NCI-H187 (cell line): ENCODE measurements at places on chromosomes 7 and 10.

- no peak for DNase-seq
Measured at GRCh38 chr10:97566336-97566996, 6.1 kb upstream of the ANKRD2 start.

DNA sequence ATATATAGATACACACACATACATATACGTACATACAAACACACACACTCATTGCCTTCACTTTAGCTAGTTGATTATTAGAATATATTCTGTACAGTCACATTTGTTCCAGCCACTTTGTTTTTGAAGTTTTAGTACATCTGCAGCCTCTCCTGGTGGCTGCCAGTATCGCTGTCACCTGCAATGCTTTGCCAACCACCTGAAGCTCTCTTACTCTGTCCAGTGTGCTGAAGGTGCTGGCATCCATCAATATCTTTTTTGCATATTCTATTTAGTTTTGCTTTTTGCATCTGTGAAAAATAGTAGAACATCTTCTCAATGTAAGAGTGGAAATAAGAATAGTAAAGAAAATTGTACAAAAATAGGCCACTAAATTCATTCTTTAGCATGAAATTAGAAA, 388.6 kb downstream of the EXOC4 start:
- no peak for DNase-seq

DNA sequence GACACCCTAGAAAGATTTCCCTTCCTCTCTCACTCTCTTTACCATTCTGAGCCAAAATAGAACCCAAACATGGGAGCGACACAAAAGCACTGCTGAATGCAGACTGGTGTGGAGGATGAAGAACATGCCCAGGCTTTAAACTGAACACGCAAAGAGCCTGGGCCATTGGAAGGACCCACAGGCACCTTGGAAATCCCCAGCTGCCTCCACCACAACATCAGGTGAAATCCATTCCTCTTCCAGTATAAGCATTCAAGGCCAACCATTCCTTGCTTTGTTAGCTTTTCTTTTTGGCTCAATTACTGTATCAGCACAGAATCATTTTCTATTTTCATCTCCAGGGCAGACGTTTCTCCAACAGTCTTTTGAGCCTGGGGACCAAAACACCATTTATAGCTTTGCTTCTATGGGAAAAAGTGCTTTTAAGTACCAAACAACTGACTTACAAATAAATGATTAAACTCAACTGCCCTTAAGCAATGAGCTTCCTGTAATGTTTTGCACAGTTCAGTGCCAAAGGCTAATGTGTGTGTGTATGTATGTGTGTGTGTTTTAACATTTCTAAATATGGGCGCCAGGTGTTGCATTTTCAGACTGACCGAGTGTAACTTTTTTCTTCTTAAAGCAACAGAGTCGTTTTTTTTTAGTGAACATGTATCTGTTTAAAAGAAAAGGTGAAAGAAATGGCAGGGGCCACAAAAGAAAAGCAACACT, 16.2 kb upstream of the BLNK start:
- DNase-seq, result no peak

DNA sequence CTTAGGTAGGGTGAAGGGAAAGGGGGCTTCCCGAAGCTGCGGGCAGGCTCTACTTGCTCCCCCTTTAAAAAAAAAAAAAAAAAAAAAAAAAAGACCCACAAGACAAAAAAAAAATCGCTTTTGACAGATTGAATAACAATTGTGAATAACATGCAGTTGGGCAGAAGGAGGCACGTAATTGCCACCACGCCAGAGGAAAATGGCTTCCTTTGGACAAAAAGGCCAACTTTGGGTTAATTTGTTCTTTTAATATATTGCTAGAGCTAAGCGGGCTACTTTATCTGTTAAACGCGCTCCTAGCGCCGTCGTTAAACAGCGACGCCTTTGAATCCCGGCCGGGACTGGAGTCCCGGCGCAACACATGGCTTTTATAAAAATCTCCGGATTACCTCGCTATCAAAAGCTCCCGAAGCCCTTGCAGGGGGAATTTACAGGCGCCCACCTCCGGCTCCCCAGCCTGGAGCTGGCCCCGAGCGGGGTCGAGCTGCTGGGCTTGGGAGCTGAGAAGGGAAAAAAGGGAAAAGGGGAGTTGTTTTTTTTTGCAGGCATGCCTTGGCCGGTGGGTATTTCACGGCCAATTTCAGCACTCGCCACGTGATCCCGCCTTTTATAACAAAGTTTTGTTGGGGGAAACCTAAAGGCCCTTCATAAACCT, 1.2 kb downstream of the HOXA11 start:
- no peak for DNase-seq

- no peak for DNase-seq
Measured at GRCh38 chr7:83806538-83806937, 157.6 kb upstream of the SEMA3E start.

DNA sequence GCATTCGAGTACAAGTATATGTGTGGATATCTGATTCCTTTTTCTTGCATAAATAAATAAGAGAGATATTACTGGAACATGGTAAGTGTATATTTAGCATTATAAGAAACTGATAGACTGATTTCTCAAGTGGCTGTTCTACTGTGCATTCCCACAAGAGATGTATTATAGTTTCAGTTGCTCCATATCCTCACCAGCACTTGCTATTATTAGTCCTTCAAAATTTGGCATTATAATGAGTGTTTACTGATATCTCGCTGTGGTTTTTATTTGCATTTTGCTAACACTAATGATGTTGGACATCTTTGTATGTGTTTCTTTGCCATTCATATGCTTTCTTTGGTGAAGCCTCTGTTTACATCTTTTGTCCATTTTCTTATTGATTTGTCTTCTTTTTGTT, 4.4 kb upstream of the CLRN3 start:
- no peak for DNase-seq

- no peak for DNase-seq
Measured at GRCh38 chr7:8277394-8277982, 15.5 kb upstream of the ICA1 start.

DNA sequence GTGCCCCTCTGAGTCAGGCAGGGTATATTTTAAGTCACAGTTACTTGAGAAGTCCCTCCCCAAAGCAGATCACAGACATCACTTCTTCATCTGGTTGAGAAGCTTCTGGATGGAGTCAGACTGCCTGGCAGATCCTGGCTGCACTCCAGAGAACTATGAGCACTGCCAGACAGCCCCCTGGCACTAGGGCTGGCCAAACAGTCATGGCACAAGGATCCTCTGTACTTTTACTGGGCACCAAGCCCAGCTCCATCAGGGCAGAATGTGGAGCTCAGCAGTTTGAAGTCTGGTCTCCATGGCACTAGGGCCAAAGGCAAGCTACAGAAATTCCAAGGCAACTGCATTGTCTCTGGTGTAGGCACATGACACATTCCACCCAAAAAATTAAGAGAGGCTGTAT, 162.1 kb downstream of the NRG3 start:
- no peak for DNase-seq

DNA sequence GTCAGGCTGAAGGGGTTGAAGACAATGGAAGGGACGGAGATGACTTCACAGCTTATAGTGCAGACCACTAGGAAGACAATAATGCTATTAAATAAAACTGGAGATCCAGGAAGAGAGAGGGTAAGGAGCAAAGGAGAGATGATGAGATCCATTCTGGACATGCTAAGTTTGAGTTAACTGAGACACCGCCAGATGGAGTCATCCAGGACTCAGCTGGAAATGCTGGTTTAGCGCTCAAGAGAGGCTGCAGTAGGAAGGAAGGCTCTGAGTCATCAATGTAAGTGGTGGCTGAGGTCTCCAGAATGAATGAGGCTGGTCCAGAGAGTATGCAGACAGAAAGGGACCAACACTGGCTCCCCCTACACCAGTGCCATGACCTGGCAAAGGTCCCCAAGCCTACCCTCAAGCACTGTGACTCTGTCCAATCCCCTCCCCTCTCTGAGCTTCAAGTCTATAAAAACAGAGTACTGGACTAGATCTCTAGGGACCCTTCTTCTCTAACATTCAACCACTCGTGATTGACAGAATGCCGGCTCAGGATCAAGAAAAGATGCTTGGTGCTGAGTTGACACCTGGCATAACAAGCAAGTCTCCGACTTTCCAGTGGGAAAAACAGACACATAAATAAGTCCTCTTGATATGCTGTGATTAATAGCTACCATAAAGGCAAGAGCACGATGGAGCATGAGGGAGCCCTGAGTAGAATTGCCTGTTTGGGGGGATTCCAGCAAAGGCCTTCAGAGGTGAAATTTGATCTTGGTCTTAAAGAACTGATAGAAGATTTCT, 8.9 kb downstream of the GFRA1 start:
- DNase-seq, result no peak

DNA sequence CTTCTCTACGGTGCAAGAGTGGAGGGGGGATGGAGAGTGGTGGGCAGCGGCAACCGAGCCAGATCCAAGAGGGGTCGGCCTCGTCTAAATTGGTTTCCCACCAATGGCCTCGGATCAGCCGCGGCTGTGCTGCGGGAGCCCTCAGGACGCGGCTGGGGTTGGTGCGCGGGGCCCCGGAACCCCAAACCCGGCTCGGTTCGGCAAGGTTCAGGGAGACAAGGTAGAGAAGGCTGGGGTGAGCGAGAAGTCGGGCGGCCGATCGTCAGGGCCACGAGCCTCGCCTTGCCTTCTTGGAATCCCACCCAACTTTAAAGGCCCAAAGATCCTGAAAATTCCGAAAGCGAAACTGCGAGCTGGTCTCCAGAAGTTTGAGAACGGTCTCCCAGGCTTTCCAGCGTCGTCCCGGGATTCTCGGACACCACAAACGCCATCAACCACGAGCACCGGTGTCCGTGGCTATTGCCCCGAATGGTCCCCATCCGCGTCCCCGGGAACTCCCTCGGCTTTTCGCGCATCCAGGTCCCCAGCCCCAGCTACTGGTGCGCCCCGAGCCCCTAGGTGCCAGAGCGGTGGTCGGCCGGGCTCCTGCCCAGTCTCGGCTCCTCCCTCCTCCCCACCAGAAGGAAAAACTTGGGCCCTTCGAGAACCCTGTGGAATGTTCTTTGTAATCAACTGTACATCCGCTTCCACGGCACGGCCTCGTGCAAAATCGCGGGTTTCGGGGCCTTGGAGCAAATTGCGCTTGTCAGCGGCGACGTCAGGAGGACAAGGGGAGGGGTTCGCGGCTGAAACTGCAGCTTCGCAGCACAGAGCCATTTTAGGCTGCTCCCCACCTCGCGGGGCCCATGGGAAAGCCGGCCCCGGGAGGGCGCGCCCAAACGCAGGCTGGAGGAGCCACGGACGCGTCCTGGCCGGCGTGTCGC, 3.2 kb downstream of the SFMBT2 start:
- DNase-seq, result no peak

DNA sequence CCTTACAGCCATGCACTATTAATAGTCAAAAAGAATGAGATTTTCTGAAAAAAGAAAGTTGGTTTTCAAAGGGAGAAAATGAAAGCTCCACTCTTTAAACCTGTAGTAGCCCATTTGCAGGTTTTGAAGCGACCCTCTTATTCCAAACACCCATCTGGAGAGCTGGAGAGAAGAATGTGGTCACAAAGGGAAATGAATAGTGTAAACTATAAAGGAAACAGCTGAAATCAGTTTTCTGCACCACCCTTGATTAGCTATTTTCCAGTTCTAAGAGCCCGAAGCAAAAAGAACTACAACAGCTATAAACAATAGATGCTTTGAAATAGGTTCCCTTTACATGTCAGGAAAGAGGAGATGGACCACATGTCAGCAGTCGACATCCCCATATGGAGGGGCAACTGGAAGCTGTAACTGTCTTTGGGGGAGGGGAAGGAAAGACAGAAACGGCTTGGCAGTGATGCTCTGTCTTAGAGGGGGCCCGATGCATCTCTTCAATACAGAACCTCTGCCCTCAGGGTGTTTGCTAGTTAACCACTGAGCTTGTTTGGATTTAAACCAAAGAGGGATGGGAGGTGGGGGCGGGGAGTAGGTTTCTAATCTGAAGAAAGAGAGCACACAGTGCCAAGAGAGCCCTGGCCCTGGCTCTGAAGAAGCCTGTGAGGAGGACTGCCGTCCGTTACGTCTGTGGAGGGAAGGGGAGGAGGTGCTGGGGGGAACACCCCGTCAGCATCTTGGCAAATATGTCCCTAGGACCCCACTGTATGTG, 55.3 kb downstream of the CPVL start:
- no peak for DNase-seq
